ENCODE measurements at places on chromosomes 5 and 9.
A peak's percentile ranks its signal among the peaks of the same experiment; 100 is the strongest.

DNA sequence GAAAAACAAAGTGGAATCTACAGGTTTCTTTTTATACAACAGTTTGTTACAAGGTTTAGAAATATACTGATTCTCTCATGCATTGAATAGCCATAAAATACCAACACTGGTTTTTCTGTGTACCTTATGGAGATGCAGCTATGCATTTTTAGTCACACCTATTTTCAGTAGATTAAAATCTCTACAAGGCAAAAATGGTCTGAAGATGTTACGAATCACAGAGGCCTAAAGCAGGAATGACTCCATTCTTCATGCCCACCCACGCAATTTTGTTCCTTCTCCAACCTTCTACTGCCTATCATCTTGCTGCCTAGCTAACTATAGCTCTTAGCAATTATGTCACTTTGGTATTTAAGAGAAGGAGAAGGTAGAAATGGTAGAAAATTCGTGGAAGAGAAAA, 9.9 kb downstream of the PLK2 start:
- DNase-seq, result no peak

GRCh38 chr5:96736937-96737336, 70.8 kb downstream of the ERAP1 start:
- no peak for DNase-seq

- no peak for DNase-seq
Measured at GRCh38 chr9:6956879-6957278, 199.1 kb downstream of the KDM4C start.

- no peak for DNase-seq
Measured at GRCh38 chr5:107361945-107362344, 308.8 kb downstream of the EFNA5 start.

- no peak for DNase-seq
Measured at GRCh38 chr9:71929223-71929622, 17.8 kb downstream of the C9orf85 start.

DNA sequence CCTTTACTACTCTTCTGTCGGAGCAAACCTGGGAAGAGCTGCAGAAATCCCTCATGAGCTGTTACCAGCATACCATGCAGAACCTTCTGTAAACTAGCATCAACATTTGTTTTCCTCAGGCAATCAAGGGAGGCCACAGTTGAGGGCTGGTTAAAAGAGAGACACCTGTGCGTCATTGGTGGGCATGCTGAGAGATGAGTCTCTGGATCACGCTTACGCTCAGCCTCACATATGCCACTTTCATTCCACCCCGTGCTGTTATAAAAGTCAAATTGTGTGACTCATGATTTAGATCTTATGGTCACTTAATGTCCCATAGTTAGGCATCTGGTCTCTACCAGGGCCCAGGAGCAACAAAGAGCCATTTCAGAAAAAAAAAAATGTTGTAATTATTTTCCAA, 18.1 kb upstream of the ICE1 start:
- DNase-seq, result no peak

- DNase-seq, result no peak
Measured at GRCh38 chr5:82396871-82397514, 118.8 kb upstream of the RPS23 start.

GRCh38 chr5:8851101-8851500, 694.8 kb downstream of the SEMA5A start:
- no peak for DNase-seq

- peak; percentile 85 for DNase-seq
Measured at GRCh38 chr5:68215898-68216244, 315 bp downstream of the PIK3R1 start.

DNA sequence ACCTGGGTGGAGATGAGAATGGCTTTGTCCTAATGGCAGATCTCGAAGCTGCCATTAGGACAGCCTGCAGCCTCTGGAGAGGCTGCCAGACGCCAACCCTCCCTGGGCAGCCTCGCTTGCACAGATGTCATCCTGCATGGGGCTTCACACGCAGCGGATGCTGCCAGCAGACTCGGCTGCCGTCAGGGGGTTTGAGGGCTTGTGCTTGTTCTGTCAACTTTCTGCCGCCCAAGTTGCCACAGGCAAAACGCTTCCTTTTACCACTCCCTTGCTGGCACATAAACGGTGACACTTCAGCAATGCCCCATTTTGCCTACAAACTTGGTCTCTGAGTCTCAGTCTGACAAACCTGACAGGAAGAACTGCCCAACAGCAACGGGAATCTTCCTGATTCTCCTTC, 24.7 kb downstream of the DAP start:
- no peak for DNase-seq

DNA sequence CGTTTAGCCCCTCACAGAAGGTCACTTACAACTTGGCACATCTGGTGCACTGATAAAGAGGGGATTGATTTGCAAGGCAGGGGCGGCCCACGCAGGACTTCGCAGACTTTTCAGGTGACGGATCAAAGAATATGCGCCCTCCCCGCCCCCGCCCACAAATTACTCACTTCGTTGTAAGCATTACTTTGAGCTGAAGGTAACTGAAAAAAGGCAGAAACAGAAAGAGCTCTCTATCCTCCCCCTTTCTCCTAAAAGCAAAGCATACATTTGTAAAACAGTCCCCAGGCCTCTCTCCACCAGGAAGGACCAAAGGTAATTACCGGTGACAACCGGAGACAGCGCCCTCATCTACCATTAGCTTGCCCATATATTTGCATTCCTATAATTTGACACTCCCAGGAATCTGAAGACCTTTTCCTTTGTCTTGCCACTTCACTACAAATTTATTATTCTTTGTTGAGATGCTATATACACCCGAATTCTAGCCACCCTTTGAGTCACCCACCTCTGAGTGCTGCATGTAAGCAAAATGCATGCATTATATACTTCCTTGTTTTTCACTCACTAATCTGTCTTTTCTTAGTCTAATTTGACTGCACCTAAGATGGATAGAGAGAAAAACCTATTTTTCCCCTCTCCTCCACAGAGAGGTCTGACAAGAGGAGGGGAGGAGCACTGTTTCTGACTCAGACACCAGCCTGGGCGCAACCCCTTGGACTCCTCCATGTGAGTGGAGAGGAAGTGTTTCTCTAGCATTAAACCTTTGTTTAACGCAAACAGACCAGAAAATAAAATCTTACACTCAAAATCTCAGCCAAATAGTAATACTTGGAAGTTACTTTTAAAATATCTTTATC, 74.7 kb upstream of the SPIN1 start:
- DNase-seq, result no peak

GRCh38 chr5:74640450-74640953, at the start of gene ENC1:
TSS of gene ENC1 (minus strand) at chr5:74640728. CDS start at chr5:74636485, 4,243 bp downstream.
- DNase-seq, result peak; percentile 76

- no peak for DNase-seq
Measured at GRCh38 chr5:114859438-114859735, 310.3 kb downstream of the TRIM36 start.

GRCh38 chr9:3401221-3401954, 124.4 kb downstream of the RFX3 start:
- peak; percentile 8 for DNase-seq

DNA sequence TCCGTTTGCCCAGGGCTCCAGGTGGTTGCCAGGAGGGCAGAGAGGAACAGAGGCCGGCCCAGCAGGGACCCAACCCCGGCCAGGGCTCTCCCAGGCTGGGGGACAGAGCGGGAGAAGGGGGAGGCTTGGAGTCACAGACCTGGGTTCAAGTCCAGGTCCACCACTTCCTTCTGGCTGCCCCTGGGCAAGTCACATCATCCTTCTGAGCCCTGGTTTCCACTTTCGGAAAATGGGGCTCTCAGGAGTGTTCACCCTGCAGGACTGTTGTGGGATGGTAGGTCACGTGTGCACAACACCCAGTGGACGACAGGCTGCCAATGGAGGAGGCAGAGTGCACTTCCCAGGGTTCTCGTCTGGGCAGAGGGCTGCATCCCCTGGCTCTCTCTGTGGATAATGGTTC, 245.4 kb downstream of the PBX3 start:
- DNase-seq, result no peak

DNA sequence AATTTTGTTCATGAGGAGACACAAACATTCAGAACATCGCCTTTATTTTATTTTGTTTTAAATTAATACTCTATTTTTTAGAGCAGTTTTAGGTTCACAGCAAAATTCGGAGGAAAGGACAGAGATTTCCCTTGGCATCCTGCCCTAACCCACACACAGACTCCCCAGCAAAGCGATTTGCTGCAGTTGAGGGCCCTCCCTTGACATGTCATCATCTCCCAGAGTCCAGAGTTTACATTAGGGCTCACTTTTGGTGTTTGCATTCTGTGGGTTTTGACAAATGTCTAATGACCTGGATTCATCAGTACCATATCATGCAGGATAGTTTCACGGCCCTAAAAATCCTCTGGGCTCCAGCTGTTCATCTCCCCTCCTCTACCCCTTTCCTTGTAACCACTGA, 33.6 kb upstream of the COL5A1 start:
- DNase-seq, result no peak

DNA sequence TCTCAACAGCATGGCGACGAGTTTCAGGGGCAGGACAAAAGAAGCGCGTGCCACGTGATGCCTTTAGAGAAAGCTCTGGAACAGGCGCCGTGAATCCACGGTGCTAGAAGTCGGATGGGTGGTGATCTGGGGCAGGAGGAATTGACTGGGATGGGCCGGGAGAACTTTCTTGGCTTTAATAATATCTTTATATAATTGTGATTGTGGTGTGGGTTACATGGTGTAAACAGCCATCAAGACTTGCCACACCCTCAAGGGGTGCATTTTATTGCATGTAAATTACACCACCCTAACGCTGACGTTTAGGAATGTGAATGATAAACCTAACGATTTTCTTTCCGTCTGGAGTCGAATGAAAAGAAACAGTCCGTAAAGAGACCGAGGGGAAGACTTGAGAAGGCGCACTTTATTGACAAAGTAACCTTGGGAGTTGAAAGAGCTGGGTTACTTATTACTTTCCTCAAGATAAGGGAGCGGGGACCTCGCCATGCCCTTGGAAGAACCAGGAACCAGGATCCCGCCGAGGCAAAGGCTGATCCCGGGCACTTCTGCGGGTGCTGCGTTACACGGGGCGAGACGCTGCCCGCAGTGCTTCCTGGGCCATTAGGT, 8.5 kb downstream of the NRARP start:
- no peak for DNase-seq

DNA sequence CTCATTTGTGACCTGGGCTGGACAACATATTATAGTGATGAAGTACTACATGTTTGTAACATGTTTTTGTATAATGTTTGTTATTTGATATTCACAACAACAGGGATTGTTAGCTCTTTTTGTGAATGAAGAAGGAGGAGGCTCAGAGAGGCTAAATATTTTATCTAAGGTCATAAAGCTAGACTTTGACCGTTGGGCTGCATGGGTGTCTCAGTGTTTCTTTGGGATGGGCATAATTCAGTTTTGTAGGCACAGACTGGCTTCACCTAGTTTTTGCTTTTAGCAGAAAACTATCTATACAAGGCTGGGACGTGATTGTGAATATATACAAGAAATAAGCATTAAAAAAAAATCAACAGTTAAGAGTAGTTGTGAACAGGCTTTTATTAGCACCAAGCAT, 15.0 kb upstream of the GNG10 start:
- DNase-seq, result no peak

- DNase-seq, result no peak
Measured at GRCh38 chr5:176740131-176740701, 70.1 kb upstream of the UNC5A start.

DNA sequence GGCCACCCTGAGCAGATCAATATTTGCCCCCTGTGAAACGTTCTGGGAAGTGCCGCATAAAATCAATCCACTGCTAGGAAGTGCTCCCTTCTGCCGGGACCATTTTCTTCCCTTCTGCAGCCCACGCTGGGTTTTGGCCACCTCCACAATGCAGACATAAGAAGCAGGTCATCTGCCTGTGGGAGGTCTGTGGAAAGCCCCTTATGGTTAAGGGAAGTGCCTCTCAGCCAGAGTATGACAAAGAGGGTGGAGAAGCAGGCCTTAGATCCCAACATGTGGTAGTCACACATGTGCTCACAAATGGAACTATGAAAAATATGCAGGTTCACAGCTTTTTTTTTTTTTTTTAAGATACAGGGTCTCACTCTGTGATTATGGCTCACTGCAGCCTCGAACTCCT, 82.8 kb downstream of the SLC1A3 start:
- DNase-seq, result no peak

- no peak for DNase-seq
Measured at GRCh38 chr9:91515074-91515687, 91.5 kb upstream of the NFIL3 start.

DNA sequence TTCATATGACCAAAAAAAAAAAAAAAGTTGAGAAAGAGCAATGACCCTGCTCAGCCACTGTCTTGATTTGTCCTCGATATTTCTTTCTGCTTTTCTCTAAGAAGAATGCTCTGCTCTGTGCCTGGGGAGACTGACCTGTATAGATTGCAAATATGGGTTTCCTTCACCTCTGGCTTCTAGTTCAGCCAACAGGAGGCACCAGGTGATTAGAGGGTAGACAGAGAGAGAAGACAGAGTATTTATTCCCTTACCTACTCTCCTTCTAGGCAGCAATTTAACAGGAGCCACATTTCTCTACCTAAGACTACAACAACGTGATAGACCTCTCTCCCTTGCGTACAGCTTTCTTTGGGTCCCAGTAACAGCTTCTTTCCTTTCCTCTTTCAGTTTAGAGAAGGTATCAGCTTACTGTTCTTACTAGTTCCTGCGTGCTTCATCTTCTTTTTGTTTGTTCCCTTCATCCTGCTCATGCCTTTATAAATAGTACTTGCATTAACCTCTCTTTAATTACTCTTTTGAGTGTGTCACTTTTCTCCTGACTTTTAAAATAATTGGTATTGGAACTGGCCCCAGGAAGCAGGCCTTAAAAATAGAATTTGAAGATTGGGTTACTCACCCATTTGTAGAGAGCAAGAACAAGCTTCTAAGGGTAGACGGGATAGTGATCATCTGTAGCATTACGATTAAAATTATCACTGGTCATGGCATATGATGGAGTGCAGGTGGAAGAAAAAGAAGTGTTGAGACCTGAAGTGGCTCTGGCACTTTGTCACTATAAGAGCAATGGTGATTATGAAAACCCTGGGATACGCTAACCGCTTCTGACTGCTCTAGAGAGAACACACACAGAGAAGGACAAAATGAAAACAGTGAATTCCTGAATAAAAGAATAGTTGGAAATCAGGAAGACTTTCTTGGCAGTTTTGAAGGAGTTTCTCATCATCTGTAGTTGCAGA, 161.2 kb upstream of the FSTL4 start:
- no peak for DNase-seq

DNA sequence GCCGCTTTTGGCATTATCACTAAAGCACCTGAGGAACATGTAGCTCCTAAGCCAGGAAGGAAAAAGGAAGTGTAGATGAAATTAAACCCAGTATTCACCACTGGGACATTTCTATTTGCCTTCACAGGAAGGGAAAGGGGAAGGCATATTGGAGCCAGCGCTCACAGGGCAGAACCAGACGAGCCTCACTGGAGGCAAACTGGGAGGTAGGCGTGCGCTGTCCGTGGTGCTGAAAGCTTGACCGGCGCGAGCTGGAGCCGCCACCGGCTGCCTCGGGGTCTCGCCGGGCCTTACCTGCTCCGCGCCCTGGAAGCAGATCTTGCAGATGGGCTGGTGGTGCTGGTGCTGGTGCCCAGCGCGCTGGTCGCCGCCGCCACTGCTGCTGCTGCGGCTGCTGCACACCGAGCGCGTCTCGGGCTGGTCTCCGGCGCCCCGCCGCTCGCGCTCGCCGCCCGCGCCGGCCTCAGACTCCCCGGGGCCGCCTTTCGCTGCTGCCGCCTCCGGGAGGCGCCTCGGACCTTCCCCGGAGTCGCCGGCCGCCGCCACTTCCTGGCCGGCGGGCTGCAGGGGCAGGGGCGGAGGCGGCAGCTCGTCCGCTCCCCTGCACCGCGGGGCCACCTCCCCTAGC, 732 bp downstream of the MARCHF11 start:
- no peak for DNase-seq

GRCh38 chr9:129895376-129896268, 60.4 kb downstream of the USP20 start:
- DNase-seq, result no peak

- DNase-seq, result no peak
Measured at GRCh38 chr9:84374516-84374915, 34.0 kb upstream of the SLC28A3 start.
